Cortex of kidney (tissue), 1 donor: ENCODE measurements at places on chromosomes 1 and 21.

- DNase-seq = no peak
These were observed 75.4 kb upstream of the LRRC7 start for GRCh38 chr1:69492286-69492685.

DNA sequence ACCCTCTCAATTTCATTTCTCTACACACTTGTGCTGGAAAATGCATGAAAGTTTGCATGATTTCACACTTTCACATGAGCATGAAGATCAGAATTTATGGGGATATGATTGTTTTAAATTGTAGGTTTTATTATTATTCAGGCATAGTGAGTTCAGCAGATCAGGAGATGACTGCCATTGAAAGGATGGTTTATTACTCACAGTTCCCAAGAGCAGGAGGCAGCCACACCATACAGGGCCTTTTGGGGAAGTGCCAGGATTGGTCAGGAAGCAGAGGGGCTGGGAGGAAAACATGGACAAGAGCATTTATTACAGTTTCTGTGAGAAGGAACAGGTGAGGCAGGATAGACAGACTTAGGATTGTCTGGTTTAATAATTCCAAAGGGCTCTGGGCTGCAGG is 114.6 kb upstream of the KCNJ15 start:
- DNase-seq = no peak

DNA sequence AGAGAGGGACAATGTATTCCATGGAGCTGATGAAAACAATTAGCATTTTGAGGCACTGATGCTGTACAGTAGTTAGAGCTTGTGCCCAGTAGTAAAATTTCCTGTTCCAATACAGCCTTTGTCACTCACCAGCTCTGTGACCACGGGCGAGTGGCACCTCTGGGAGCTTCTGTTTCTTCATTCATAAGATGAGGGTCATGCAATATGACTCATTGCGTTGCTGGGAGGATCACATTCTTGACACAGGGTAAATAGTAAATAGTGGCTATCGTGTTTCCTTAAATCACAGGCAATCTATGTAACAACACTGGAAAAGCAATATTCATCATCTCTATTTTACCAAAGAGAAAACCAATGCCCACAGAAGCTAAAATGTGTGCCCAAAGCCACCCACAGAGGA is 4.5 kb upstream of the LRRC52 start:
- DNase-seq = no peak

DNA sequence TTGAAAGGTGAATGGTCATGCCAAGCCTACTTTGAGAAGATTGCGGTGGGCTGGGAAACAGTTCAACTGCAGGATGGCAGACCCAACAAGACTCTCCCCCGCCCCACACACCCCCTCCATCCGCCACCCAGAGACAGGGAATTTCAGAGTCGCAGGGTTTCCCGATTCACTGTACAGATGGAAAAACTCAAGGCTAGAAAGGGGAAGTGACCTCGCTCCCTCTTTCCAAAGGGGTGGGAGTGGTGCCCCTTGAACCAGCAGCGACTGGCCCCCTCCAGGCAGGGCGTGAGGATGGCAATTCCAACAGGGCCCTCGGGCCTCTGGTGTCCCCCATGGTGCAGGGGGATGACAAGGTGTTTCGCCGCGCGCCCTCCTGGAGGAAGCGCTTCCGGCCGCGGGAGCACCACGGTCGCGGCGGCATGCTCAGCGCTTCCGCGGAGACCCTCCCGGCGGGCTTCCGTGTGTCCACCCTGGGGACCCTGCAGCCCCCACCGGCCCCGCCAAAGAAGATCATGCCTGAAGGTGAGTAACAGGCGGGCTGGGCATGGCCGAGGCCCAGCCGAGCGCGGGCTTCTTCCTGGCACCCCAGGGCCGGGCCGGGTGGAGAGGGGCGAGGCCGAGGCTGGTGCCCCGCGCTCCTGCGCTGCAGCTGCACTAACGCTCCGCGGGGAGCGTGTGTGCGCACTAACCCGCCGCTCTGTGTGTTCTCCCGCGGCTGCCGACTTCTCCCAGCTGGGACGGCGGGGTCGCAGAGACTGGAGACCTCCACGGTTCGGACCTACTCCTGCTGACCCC is 10.4 kb downstream of the MYOG start:
- no peak for DNase-seq

DNA sequence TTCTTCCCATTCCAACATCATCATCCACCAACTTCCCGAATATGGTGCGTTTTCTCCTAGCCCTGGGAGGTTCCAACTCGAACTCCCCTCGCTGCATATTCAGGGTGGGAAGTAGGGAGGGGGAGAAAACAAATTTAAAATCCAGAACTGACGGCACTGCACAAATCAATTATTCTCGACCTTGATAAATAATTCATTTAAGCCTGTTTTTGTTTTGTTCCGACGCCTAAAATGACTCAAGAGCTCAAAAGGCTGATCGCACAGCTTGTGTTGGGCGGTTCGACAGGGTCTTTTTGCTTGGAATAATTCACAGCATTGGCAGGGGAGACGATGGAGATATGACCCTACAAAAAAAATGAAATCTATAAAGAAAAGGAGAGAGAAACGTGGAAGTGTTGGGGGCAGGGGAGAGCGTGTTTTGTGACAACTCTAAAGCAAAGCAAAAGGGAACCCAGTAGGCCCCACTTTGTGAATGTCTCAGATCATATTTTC is 3.1 kb upstream of the BARHL2 start:
- DNase-seq = no peak

DNA sequence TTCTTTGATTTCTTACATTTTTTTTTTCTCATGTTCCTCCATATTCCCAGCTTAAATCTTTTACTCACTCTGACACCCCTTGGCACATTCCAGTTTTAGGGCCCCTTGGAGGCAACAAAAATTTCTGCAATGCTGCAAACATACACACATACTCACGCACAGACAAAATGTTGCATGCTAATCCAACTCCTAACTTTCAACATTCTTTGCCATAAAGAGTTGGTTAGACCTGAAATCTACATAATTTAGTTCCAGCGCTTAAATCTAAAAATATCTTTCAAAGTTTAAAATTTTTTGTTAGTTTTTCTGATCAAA is 103.9 kb downstream of the PTPN14 start:
- DNase-seq = no peak

- no peak for DNase-seq
These were observed 322.4 kb downstream of the SETD4 start for GRCh38 chr21:35737899-35738346.

GRCh38 chr1:227391211-227391610 is 72.9 kb upstream of the CDC42BPA start:
- DNase-seq = no peak

- no peak for DNase-seq
These were observed 120.7 kb downstream of the TGFBR3 start for GRCh38 chr1:91765293-91765692.

GRCh38 chr1:67439277-67440029 is 9.3 kb upstream of the SERBP1 start:
- no peak for DNase-seq

DNA sequence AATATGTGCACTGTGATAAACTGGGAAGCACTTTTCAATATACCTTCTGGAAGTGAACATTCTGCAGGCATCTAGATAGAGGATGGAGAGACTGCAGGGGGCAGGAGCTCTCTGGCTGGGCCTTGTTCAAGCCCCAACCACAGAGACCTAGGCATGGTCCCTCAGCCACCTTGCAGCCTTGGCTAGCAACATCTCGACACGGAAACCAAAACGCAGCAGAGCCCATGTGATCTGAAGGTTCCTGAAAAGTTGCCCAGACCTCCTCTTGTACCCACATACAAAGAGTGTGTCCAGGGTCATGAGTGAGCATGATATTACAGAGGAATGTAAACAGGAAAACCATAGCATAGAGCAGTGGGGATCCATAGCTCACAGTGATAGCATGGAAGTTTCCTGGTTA is 33.1 kb upstream of the SAMD11 start:
- DNase-seq = no peak

DNA sequence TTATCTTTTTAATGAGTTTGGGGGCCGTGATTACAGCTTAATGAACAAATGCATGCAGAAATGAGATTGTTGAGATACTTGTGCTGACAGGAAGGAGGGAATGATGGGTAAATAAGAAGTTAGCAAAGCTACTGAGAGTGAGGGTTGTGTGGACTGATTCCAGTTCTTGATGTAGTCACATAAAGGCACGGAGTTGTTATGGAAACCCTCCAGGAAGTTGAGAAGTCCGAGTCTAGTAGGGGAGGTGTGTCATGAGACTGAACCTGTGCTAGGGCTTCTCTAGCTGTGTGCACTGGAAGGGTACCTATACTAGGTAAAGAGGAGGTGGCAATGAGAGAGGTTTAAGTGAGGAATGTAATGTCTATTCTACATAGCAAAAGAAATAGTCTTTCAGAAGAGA is 475.7 kb downstream of the USP25 start:
- DNase-seq = no peak

DNA sequence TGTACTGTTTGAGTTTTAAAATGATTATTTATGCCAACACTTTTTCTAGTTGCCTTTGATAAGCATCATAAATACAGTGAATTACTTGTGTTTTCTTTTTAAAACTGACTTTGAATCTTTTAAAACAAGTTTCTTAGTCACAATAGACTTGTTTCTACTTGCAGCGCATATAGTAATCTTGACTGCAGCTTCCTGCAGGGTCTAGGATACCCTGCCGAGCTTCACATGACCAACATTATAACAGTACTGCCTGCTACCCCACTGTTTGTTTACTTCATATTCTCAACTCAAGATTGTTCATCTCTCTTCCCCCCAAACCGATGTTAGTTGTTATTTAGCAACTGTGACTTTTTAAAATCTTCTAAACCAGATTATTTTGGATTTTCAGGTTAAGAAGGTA is 751.3 kb upstream of the NEGR1 start:
- DNase-seq = no peak

DNA sequence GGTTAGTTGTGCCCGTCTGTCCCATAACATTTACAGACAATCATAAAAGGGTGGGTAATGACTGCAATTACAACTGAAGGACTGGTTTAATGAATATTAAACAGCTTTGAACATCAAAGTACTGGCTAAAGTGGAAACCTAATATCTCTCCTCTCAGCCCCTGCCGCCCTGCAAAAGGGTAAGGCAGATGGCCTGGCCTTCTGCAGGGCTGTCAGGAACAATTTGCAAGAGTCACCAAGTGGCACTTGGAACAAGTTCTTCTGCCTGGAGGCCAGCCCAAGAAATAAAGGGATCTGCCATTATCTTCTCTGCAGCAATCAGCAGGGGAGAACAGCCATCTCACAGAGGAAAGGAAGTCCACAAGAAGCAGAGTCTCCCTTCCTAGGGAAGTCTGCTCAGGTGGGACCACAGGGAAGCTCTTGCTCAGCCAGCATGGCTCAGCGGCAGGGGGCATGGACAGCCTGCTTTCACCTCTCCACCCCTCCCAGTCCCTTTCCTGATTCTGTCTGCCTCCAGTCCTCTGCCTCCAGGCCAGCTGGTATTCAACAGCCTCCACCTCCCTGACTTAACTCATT is 96.1 kb downstream of the TRABD2B start:
- no peak for DNase-seq

- DNase-seq = no peak
These were observed 31.9 kb downstream of the NPHP4 start for GRCh38 chr1:5960336-5960735.

DNA sequence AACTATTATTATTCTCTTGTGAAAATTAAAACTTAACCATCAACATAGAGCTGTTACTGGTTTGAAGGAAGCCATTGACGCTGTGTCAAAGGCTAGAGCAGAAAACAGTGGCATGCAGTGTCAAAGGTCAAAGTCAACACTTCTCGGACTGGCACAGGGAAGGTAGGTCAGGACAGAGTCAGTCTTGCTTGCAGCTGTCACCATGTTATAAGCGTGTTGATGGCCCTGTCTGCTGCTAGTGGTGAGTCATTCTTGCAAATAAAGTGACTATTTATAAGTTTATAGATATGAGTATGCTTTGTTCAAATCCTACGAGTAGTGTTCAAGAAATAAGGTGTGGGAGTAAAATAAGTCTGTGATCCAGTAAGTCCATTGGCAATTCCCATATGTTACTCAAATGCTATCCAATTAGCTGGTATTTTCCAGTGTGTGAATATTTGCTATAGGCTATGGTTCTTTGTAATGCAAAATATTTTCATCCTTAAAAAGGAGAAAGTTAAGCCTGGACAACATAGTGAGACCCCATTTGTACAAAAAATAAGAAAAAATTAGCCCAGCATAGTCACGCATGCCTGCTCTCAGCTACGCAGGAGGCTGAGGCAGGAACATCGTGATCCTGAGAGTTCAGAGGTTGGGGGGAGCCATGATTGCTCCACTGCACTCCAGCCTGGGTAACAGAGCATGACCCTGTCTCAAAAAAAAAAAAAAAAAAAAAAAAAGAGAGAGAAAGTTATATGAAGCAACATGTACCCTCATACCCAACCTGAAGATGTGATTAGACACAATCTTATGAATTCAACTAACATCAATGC is 26.3 kb upstream of the TINAGL1 start:
- no peak for DNase-seq

DNA sequence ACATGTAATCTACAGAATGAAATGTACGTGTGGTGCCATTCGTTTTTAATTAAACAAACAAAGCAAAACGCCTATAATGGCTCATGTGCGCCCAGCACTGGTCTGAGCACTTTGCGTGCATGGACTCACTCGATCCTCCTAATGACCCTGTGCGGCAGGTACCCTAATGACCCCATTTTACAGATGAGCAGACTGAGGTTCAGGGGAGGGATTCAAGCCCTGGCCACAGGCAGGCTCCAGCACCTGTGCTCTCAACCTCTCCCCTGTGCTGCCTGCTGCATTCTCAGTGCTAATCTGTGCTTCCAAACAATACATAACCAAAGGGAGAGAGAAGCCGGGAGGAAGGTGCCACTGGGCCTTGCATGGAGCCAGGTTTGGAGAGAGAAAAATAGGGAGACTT is 124.2 kb upstream of the ZBTB40 start:
- no peak for DNase-seq

DNA sequence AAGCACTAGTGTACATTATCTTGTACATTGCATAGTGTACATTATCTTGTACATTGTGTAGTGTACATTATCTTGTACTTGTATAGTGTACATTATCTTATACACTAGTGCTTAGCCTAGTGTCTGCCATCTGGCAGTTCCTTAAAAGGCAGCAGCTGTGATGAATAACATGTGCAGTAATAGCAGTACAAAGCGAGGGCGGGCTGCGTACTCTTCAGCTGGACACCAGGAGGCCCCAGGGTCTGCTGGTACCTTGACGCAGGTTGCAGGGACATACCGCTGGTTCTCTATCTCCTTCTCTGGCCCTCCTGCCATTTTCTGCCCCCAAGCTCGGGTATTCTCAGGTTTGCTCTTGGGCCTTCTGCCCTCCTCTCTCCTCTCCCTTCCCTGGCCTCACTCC is 149.6 kb downstream of the SEC16B start:
- DNase-seq = no peak

GRCh38 chr1:69765951-69766350 is 198.2 kb downstream of the LRRC7 start:
- DNase-seq = no peak

DNA sequence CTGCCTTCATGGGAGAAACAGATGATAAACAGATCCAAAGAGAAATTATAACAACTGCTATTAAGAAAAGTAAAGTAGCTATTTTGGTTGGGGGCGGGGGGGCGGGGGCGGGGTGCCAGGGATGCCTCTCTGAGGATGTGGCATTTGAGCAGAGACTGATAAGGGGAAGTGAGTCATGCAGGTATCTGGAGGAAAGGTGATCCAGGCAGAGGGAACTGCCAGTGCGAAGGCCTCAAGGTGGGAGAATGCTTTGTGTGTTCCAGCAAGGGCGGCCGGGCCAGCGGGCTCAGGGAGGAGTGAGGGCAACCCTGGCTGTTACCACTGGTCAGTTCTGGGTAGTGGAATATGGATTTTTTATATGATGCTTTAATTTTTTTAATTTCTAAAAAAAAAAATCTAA is 7.0 kb upstream of the TNFRSF1B start:
- no peak for DNase-seq

- DNase-seq = no peak
These were observed at the start of gene C1orf141 for GRCh38 chr1:67134695-67135094. C1orf141 (minus strand) TSS chr1:67134970; CDS start chr1:67127240, 7,730 bp downstream.

GRCh38 chr1:61081144-61081685 is 1.1 kb upstream of the NFIA start:
- DNase-seq = no peak
